ENCODE measurements at places on chromosomes 1 and 21.

- no peak for DNase-seq
Observed at GRCh38 chr1:25898223-25899015, 7.8 kb downstream of the STMN1 start.

GRCh38 chr1:40389871-40390560, 16.5 kb downstream of the SMAP2 start:
- no peak for DNase-seq

GRCh38 chr1:8302081-8302956, 15.6 kb upstream of the SLC45A1 start:
- DNase-seq, result no peak

- no peak for DNase-seq
Observed at GRCh38 chr21:30014886-30015285, 75.1 kb upstream of the GRIK1 start.

- DNase-seq, result no peak
Observed at GRCh38 chr1:115107516-115108260, 18.4 kb upstream of the TSPAN2 start.

DNA sequence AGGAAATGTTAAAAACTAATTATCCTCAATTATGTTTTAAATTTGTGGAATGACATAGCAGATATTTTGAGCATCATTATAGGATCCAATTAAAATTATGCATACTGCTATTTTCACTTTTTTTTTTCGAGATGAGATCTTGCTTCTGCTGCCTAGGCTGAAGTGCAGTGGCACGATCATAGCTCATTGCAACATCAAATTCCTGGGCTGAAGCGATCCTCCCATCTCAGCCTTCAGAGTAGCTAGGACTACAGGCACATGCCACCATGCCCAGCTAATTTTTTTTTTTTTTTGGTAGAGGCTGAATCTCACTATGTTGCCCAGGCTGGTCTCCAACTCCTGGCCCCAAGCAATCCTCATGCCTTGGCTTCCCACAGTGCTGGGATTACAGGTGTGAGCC, 11.3 kb upstream of the SLC1A7 start:
- no peak for DNase-seq

DNA sequence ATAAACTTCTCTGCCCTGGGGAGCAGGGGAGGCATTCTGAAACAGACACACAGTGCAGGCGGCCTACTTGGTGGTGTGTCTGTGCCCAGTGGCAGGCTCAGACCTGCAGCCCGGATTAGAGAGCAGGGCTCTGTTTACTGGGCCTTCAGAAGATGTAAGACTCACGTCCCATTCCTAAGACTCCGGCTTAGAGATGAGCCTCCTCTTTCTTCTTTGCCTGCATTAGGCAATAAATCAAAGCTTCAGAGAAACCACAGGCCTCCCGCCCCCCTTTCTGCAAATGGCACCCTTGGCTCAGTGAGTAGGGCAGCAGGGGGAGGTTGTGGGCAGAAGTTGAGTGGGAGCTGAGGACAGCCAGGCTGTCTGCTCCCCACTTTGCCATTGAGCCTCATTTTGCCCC, 35.8 kb downstream of the LGR6 start:
- DNase-seq, result no peak

DNA sequence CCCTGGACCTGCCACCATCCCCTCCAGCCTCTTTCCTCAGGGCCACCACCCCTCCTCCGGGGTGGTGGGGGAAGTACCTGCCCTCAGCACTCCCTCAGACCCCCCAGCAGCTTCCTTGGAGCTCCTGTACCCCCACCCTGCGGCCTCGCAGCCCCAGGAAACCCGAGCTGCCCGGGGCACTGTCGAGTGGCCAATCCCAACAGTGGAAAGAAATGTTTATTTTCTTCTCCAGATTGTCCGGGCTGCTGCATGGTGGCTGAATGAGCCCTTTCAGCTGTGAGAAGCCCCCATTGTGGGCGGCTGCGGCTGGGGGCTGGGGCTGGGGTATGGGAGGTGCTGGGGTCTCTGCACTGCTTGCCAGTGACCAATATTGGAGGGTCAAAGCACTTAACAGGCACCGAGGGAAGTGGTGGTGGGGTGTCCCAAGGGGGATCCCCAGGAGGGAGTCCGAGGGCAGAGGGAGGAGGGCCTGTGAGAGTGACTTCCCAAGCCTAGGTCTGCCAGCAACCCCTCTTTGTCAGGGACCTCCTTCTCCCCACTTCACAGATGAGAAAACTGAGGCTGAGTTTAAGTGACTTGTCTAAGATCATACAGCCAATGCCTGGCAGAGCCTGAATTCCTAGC, 25.2 kb downstream of the RUNX3 start:
- DNase-seq, result no peak

- DNase-seq, result no peak
Observed at GRCh38 chr1:66147226-66147835, 354.6 kb downstream of the PDE4B start.

DNA sequence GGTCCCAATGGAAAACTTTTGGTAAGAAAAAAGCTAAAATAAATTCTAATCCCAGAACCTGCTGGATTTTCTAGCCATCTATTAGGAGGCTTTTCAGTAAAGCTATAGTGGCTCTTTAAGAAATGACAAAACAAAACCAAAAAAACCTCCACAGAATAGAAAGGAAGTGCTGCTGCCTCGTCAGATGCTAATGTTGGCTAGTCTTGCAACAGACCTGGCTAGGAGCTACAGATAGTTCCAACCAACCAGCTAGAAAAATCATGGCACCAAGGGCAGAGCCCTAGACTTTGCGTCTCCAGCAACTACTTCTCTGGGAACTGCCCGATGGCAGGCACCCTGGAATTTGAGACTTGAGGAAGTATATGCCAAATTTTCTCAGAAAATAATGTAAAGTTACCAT, 7.6 kb downstream of the CD101 start:
- DNase-seq, result no peak

GRCh38 chr1:73475316-73475870, 722.6 kb downstream of the LRRIQ3 start:
- DNase-seq, result no peak

GRCh38 chr1:244665771-244666217, 12.9 kb downstream of the DESI2 start:
- no peak for DNase-seq

GRCh38 chr1:19338323-19338762, 26.2 kb downstream of the SLC66A1 start:
- DNase-seq, result peak; percentile 47

- no peak for DNase-seq
Observed at GRCh38 chr1:231663211-231663792, 36.7 kb downstream of the DISC1 start.

DNA sequence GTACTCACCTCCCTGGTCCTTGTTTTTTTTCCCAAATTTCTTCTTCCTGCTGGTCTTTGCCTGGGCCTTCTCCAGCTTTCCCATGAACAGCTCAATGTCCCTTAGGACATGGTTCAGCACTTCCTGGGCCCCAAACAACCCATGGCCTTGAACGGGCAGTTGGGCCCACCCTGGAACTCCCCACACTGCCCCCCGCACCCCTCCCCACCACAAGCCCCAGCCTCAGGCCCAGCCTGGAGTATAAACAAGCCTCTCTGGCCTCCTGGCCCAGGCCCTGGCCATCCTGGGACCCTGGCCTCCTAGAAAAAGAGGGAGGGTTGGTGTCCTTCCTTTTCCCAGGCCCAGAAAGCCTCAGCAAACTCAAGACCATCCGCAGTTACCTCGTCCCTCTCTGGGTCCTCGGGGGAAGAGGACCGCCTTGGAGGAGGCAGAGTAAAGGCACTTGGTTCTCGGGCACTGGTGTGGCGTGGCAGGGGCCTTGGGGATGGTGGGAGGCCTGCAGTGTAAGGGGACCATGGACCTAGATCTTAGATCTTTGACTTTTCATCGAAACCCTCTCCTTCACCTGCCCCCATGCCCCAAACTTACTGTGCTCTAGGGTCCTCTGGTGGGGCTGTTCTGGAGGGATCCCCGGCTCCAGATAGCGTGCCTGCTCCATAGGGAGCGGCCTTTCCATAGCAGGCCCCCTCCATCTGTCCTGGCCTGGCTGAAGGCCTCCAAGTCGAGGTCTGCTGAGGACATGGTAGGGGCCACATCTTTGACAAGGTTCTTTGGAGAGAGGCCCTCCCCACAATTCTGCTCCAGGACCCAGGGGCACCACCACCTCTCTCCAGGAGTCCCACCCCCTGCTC, 5.6 kb downstream of the EPS8L3 start:
- DNase-seq, result no peak

DNA sequence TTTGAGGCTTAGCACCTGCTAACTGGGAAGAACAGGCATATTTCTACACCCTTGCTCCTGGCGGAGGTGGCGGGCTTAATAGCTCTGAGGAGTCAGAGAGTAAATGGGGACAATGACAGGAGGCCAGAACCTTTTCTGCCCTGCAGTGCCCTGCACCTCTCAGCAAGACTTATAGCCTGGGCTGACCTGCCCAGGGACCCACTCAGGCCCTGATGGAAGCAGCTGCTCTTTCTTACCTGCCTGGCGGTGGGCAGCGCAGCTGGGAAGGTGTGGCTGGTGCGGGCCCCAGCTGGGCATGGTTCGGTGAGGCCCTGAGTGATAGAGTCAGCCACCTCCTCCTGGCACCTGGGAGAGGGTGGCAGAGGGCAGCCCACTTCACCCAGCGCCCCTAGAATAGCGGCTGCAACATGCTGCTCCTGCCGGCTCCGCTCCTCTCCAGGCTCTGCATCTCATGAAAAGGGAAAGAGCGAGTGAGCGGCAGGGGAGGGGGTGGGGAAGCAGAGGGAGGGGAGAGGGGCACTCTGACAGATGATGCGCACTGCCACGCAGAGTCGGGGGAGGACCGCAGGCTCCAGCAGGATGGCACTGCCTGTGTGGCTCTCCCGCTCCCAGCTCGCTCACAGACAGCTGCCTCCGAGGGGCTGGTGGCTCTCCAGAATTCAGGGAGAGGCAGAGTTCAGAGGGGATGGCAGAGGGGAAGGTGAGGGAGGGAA, at the start of gene RGS8:
Gene RGS8, minus strand, starts transcription at position 472 of the 713 bp plus-strand sequence. CDS start 14,938 bp downstream, outside the sequence.
- no peak for DNase-seq

- no peak for DNase-seq
Observed at GRCh38 chr1:197961933-197962332, 44.8 kb downstream of the LHX9 start.

- no peak for DNase-seq
Observed at GRCh38 chr1:230545181-230545580, 97.1 kb upstream of the COG2 start.

- no peak for DNase-seq
Observed at GRCh38 chr21:36473203-36473602, 6.7 kb downstream of the CLDN14 start.

DNA sequence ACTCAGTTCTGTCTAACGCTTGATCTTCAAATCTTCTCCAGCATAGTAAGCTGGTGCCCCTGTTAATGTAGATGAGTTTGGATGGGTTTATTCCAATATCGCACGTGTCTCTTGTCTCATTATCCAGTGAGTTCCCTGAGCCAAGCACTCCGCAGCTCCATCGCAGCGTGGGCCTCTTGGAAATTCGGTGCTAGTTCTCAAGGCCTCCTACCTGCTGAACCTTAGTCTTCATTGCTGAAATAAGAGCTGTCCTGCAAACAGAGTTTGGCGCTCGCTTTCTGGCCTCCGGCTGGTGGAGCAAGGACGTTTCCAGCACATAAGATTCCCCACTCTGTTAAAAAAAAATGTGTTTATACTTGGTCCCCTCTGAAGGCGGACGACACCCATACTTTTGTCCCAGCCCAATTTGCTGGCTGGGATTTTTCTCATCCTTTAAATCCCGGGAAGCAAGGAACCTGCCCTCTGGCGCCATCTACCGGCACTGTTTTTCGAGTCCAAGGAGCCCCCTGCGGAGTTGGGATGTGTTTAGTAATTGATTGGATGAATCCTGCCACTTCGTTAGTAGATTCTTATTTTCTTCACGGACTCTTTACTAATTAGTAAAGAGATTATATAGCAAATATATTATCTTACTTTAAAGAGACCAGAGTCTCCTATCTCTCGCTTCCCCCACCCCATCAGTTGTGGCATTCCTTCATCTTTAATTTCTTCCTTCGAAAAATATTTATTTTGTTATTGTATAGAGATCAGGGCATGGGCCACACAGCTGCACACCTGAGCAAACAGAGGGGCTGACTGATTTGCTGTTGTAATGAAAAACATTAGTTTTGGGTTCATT, 14.7 kb downstream of the JUN start:
- peak; percentile 89 for DNase-seq

DNA sequence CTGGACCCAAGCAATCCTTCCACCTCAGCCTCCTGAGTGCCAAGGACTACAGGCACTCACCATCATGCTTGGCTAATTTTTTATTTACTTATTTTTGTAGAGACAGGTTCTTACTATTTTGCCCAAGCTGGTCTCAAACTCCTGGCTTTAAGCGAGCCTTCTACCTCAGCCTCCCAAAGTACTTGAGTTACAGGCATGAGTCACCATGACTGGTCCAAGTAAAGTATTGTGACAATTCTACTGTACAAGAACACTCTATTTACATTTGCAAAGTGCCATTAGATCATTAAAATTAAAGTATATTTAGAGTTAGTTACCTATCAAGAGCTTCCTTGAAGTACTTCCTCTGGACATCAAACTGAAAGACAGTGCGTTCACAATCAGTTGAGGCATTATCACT, 44.8 kb downstream of the NRDC start:
- DNase-seq, result no peak

GRCh38 chr1:64356636-64357256, 113.2 kb upstream of the CACHD1 start:
- no peak for DNase-seq

- no peak for DNase-seq
Observed at GRCh38 chr1:157369808-157370521, 182.3 kb downstream of the FCRL5 start.

DNA sequence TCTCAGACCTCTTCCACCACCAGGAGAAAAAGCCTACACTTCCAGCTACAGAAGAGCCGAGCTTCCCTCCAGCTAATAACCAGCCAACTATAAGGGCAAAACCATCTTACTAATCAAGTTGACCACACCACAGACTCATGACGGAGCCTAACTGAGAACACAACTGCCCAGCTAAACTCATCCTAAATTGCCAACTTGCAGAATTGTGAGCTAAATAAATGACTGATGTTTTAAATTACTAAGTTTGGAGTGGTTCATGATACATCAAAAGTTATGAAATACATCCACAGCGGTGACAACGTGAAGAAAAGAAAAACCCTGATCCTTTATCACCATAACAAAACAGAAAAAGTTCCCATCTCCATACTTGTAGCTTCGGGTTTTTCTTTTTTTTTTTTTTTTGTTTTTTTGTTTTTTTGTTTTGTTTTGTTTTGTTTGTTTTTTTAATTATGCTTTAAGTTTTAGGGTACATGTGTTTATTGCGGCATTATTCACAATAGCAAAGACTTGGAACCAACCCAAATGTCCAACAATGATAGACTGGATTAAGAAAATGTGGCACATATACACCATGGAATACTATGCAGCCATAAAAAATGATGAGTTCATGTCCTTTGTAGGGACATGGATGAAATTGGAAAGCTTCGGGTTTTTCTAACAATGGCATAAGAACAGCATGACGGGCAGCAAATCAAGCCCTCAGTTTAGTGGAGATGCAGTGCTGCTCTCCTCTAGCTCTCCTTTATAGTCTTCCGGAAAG, 122.6 kb downstream of the PIGK start:
- no peak for DNase-seq

GRCh38 chr1:117685936-117686806, 80.3 kb downstream of the TENT5C start:
- DNase-seq, result no peak

Data from right cardiac atrium (tissue), 5 donors.